ENCODE measurements at places on chromosomes 2 and 18.

- no peak for DNase-seq
These were observed 842.6 kb upstream of the SALL3 start for GRCh38 chr18:78136986-78137385.

GRCh38 chr18:76995896-76996295 lies 136.7 kb downstream of the MBP start:
- no peak for DNase-seq

DNA sequence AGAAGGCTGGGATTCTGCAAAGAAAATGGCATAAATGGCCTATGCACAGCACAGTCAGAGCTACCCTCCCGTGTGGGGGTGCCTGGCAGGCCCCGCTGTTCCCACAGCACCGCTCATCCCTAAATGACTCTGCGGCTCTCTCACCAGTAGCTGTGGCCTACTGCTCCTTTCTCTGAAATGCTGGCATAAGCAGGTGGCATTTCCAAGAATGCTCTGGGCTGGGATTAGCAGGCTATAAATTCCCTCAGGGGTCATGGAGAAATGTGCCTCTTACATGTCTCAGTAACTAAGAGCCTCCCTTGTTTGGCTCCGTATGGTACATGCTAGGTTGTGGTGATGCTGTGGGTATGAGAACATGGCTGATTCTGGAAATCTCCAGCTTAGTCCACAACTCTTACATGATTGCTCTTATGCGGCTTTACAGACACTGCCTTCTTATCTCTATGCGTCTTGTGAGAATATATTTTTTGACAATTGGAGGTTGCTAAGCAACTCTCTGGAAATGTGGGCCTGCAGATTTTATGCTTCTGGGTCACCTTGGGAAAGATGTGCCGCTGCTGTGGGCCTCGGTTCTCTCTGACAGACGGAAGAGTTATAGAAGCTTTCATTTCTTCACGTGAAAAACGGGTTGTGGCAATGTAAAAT lies 80.3 kb upstream of the GATA6 start:
- no peak for DNase-seq

GRCh38 chr2:28300485-28301341 lies 91.9 kb upstream of the FOSL2 start:
- no peak for DNase-seq

DNA sequence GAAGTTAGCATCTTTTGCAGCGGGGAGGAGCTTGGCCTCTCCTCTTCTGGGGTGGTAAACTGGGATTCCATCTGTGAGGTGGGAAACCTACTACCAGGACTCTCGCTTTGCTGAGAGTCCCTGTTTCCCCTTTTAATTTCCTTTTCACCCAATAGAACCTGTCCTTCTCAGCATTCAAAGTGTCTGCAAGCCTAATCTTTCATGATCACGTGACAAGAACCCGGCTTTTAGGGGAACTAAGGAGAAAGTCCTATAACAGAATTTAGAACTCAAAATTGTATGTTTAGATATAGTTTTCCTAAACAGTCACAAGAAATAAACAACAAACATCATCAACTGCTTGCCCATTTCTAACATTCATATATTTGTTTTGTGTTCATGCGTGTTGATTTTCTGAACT lies 103.6 kb upstream of the CDH19 start:
- no peak for DNase-seq

DNA sequence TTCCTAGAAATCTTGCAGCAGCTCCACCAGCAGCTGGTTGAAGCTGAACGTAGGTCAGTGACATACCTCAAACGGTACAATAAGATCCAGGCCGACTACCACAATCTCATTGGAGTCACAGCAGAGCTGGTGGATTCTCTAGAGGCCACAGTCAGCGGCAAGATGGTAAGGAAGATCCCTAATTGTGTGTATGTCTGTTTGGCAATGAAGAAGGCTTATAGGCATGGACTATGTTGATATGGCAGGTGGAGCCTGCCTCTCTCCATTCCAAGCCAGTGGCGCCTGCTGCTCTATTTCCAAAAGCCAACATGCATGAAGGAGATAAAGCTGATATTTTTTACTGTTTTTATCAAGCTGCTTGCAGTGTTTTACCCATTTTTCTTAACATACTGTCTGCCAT lies 36.8 kb downstream of the ARMC9 start:
- no peak for DNase-seq

DNA sequence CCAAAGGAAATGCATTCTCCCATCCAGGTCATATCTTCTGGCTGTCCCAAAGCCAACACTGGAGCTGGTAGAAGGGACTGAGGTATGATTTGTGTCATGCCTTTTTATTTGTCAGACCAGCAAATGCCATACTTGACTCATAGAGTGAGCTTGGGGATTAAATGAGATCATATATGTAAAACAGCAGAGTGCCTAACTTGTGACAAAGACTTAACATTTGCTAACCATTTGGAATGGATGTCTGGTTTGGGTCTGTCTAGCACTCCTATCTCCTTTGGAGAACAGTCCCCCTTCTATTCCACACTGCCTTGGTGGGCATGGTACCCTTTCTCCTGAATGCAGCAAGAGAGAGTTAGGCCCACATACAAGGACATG lies 128.5 kb upstream of the LGALSL start:
- DNase-seq, result no peak

DNA sequence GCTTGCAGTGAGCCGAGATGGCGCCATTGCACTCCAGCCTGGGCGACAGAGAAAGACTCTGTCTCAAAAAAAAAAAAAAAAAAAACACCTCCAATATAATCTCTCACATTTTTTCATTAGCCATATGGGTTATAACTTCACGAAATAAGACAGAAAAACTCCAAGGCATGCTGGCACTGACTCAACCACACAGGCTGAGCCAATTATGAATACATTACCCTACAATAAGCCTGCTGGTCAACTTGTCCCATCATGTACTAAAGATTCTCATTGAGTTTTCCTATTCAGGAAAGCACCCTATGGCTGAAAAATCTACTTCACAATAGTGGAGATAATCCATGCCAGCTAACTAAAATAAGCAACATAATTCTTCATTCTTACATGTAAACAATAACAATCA lies 12.8 kb upstream of the MAP3K20 start:
- DNase-seq, result no peak

- no peak for DNase-seq
These were observed 49.9 kb upstream of the DAPL1 start for GRCh38 chr2:158745067-158745865.

GRCh38 chr2:152122161-152122560 lies 23.3 kb upstream of the CACNB4 start:
- no peak for DNase-seq

GRCh38 chr2:217326238-217327022 lies 466.6 kb upstream of the TNP1 start:
- DNase-seq, result no peak

GRCh38 chr2:2827046-2827636 lies 496.1 kb upstream of the MYT1L start:
- no peak for DNase-seq

DNA sequence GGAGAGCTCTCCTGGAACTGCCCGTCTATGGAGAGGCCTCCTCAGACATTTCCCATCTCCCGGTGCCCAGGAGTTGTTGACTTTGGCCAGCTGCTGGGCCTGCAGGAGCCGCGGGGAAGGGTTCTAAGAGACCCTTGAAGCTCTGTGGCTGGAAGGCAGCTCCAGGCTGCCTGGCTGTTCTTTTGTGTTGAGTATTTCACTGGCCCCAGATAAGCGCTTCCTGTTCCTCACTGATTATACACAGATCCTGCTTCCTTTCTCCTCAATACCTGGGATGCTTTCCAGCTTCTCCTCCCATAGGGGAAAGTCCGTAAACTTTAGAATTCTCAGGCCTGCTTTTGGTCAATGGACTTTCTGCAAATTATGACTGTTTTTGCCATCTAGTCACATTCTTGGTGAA lies 57.8 kb downstream of the TGOLN2 start:
- DNase-seq, result no peak

DNA sequence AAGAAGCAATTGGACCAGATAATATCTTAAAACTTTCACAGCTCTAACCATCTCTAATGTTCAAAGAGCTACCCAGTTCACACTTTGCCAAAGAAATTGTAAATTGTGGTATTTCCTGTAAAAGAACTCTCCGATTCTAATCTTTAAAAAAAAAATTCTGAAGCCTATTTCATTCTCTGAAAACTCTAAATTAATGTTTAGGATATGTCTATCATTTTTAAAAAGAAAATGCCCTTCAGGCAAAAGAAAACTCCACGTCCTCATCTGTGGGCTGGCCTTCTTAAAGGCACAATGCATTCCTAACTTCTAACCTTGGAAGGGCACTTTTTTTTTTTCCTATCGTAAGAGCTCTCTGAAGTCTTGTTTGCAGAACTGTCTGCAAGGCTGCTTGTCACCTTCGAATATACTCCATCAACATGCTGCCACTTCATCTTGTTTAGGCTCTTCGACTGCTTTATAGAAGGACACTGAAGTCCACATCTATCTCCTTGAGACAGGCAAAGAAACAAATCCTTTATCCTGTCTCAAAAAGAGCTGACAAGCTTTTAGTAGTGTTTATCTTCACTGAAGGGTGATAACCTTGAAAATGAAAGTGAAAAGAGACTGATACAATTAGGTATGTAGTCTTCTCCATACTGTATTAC lies 124.3 kb upstream of the SLC39A10 start:
- DNase-seq, result no peak

- no peak for DNase-seq
These were observed 322.2 kb downstream of the ZNF804A start for GRCh38 chr2:184920451-184920965.

- no peak for DNase-seq
These were observed 151.6 kb downstream of the PTGR3 start for GRCh38 chr18:75057169-75057960.

DNA sequence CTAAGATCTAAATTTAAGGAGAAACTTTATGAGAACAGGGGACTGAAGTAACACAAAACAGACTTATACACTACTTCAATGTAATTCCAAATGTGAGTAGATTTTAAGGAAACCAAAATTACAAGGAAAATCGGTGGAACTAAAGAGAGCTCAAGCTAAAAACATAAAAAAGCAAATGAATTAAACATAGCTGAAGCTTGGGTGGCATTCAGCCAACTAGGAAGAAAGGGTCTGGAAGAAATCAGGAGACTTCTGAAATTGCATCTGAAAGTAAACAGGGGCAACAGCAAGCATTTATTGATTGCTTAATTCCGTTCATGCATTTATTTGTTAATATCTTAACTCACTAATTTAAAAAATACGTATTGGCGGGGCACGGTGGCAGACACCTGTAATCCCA lies 727.3 kb upstream of the PKDCC start:
- DNase-seq, result no peak

DNA sequence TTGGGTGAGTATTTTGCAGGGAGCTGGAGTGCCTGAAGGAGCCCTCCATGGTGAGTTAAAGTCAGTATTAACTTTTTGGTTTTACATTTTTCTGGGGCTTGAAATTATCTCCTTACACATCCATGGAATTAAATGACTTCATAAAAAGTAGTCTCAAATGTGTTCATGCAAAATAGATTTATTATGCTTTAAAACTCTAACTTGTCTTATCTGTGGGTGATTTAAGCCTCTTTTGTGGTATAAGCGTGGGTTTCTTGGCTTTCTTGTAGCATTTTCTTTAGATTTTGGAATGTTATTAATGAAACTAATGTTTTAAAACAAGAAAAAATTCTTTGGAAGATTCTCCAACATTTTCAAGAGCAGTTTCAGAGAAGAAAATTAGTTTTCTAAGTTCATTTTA lies 27.8 kb downstream of the NABP1 start:
- no peak for DNase-seq

DNA sequence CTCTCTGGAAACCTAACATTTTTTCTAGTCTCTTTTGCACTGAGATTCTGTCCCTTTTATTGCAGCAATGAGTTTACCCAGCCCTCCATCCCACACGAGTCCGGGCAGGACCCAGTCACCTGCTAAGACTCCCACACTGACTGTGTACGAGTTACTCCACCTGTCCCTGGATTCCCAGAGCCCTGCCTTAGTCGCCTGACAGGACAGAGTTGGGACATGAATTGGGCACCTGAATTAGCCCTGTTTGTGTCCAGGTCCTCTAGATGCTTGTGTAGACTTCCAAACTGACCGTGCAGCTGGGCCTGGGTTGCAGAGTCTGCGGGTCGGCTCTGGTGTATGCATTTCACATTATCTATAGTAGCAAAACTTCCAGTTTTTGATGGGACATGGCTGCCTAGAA lies 238.7 kb downstream of the VAPA start:
- no peak for DNase-seq
